NCI-H510A (cell line): ENCODE measurements at places on chromosomes 1 and 21.

DNA sequence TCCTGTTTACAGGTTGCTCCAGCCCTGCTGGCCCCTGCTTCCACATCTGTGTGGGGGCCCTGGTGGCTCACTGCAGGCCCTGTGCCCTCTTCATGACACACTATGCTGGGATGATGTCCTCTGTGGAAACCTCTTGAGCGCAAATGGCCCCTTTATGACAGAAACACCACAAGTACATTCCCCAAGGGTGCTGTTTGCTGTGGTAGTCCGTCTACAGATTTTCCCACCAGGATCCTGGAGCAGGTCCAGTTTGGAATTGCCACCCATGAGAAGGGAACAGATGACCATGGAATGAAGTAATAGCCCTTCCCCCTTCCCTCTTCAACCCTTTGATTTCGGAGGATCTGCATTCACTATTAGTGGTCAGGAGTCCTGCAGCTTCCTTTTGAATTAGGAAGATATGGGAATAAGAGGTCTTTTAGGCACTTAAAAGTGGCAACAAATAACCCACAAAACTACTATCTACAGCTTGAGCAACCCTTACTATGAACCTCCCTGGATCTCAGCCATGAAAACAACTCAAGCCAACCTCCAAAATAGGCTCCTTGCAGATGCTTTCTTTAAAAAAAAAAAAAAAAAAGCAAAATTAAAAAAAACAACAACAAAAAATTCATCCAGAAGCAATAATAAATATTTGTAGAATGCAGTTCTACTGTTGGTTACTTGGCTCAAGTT, 121.9 kb upstream of the TSPAN2 start:
- DNase-seq = no peak

- DNase-seq = no peak
Observed at GRCh38 chr1:160858507-160858906, 4.2 kb downstream of the CD244 start.

DNA sequence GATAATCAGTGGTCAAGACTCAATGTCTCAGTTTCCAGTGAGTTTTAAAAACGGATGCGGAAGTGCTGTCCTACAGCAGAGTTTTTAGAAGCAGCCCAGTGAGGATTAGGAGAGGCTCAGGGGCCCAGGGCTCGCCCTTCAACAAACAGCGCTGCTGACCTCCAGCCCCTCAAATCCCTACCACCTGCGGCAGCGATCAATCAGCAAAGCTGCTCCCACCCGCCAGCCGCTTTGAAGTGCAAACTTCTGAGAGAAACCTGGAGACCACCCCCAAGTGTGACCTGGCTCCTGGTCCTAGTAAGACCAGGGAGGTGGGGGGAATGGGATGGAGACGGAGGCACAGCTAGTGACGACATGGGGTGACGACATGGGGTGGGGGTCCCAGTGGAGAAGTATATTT, 14.4 kb downstream of the ZBTB17 start:
- DNase-seq = no peak

DNA sequence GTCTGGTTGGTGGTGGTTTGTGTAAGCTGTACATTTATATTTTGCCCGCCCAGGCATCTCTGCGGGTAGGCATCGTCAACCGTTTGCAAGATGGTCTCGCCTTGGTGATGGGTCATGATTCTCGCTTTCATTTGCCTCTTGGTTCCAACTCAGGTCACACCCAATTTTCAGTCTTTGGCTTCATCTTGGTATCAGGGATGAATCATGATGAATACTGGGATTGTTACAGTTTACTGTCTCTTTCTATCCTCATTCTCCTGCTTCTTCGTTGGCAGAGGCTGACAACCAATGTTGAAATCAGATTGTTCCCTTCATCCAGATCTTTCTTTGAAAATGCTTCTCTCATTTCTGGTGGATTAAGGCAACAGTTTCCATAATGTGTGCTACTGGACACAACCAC, 129.7 kb upstream of the KAZN start:
- DNase-seq = no peak

DNA sequence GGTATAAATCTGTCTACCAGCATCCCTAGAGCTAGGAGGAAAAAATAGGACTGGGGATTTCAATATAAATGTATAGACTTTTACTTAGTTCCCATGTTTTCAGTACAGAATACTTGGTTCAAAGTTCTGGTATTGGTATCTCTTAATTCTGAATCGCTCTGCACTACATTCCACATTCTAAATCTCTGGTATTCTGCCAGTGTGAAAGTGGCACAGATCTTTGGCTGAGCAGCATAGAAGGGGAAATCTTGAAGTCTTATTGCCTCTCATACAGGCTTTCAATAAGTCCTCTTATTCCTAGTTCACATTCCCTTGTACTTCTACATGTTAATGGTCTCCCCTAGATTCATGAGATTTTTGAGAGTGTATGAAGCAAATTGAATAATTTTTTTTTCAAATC, 74.0 kb upstream of the HSPA13 start:
- DNase-seq = no peak

- no peak for DNase-seq
Observed at GRCh38 chr1:119228335-119229080, 88.1 kb upstream of the WARS2 start.

- no peak for DNase-seq
Observed at GRCh38 chr1:205582046-205582445, 49.8 kb downstream of the ELK4 start.

DNA sequence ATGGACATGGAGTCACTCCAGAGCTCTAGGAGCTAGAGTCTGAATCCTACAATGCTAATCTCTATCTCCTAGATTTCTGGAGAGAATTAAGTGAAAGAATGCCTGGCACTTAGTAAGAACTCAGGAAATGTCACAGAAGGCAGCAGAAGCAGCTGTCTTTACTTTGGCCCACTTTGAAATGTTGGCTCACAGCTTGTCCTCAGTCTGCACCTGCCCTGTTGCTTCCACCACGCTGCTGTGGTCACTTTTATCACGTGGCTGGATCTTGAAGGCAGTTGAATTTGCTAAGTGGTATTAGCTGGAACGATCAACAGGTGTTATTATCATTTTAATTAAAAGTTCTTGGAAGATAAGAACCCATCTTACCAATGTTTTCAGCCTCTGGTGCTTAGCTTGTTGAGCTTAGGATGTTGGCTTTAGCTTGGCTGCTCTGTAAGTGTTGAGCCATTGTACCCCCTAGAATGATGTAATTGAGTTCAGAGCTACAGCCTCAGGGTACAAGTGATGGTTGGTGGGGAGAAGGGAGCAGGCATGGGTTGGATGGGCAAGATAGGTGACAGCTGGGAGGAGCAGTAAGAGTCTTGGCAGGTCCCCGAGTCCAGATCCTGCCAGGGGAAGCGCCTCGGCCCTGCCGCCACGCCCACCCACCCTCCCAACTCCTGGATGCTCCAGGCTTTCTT, 41.9 kb upstream of the EPS8L3 start:
- DNase-seq = peak; percentile 58

GRCh38 chr1:197519741-197520334, 251.8 kb downstream of the CRB1 start:
- DNase-seq = no peak

DNA sequence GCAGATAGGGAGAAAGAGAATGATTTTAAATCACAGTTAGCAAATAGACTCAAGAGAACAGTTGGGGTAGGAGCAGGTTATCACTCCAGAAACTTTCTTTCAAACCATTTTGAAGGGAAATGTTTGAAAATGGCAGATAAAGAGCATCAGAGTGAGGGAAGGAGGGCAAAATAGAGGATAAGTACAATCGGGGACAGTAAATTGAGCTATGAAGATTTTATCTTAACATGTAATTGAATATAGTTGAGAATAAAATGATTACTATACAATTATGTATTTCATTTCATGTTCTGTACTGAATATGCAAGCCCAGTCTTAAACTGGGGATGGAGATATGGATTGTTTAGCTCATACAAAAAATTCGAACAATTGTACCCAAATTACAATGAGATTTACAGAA, 54.0 kb downstream of the MAP10 start:
- no peak for DNase-seq

- peak; percentile 100 for DNase-seq
Observed at GRCh38 chr1:39720094-39720999, 18.3 kb upstream of the PPIE start.

- no peak for DNase-seq
Observed at GRCh38 chr1:181259026-181259745, 170.7 kb downstream of the IER5 start.

DNA sequence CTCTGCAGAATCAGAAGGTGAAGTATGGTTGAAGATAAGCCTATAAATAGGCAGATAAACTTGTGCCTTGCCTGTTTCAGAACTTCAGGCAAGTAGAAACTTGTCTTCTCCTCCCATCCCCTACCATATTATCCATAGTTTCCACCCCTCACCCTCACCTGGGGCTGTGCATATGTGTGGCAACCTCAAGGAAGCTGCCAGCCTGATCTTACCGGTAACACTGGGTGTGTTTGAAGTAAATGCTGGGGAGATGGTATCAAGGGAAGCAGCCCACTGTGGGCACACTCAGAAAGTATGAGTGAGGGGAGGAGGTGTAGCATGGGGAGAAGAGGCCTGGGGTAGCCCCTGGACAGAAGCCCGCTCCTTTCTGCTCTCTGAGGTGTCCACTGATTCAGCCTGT, 14.5 kb downstream of the VANGL2 start:
- DNase-seq = no peak

DNA sequence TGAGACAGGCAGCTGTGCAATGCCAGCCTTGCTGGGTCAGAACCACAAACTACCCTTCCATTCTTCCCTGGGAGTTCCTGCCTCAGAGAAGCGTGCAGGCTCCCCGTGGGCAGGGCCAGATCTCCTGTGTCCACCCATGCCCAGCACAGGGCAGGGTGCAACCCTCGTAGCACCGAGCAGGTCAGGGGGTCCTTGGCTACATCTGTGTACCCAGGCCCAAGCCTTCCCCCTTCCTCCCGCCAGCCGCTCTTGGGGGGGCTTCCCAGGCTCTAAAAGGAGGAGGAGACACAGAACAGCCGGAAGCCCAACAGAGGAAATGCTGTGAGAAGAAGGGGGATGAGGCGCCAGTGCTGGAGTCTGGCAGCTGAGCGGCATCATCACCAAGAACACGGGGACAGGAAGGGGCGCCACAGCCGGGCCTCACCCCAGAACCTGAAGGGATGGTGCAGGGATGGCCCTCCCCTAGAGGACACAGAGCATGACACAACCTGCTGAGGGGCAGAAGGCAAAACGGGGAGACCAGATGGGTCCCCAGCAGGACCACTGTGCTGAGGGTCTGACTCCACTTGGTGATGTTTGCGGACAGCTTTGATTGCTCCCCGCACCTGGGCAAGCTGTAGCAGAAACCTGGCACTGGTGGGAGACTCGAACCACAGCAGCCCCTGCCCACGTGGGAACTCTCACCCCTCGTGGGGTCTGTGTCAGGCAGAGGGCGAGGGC, 233.2 kb downstream of the NPHP4 start:
- DNase-seq = no peak

GRCh38 chr1:153343811-153344717, 4.6 kb downstream of the PGLYRP4 start:
- DNase-seq = no peak

DNA sequence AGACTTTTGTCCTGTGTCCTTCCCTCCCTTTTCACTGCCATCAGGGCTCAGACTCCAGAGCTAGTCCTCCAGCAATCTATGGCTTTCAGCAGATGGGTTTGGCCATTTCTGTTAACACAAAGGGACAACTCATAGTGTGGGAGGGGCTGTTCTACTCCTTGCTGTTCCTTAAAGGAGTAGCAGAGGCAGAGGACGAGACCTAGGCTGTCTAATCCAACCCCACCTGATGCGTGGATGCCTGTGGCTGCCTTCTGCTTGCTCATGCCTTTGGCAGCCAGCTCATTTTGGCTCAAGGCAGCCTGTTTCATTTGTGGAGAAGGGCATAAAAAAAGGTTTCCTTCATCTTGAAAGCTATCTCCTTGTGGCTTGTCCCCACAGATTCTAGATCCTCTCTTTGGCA, 27.0 kb downstream of the MFSD2A start:
- no peak for DNase-seq

- DNase-seq = no peak
Observed at GRCh38 chr1:106178791-106179190, 877.7 kb upstream of the PRMT6 start.

DNA sequence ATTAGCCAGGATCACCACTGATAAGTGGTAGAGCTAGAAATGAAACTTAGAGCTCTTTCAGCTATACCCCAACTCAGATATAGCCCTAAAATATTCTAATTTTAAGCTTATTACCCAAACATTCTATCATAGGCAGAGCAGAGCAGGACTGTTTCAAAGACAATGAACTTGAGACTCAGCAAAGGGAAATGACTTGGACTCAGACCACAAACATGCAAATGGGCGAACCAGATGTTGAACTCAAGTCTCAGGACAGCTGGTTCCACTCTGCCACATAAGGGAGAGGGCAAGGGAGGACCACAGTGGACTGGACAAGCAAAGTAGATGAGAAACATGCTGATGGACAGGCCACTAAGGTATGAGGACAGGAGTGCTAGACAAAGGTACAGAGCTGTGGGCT, 315.3 kb downstream of the OMA1 start:
- DNase-seq = no peak

DNA sequence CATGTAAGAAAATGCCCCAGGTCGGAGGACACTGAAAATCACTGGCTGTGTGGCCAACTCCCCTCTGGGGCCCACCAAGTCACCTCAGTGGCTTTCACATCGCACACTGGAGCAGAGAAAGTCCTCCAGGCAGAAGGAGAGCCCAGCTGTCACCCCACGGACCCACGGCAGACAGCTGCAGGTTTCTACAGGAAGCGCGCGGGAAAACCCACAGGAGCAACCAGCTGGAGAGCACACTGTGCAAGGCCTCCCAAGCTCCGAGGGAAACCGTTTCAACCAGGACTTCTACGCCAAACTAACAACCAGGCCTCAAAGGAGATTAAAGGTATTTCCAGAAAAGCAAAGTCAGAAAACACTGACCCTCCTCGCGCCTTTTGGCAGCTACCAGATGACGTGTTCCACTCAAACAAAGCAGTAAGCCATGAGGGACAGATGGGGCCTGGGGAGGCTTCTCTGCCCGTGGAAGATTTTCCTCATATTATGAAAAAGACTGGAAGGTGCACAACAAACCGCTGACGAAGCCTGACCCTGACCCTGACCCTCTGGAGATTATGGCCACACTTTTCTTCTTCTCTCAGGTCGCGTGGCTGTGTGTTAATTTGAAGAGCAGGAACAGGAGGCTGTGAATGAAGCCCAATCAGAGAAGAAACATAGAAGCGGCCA, 21.0 kb downstream of the WDR4 start:
- no peak for DNase-seq

DNA sequence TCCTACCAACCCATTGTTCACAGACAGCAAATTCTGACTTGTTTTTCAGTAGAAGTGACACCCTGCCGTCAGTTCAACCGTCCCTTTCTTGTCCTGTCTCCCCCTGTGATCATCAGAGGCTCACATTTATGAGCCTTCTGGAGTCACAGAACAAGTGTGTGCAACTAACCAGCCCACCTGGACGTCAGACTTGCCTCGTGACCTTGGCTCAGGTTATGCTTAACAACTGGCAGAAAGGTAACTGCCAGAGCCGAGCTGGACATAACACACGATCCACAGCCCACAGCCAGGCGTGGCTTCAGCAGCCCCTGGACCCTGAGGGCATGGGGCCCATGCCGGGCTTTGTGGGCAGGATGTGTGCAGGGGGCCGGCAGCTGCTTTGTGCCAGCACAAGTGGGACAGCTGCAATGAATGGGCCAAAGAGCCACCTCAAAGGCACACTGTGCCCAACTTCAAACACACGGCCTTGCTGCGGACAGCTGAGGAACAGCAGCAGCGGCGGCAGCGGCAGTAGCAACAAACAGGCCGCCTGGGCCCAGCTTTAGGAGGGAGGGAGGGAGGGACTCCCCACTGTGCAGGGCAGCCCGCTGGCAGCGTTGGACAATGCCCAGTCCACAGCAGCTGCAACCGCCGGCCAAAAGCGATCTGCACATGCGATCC, 103.9 kb downstream of the ZBTB18 start:
- DNase-seq = no peak

GRCh38 chr1:117985973-117986372, 56.4 kb downstream of the WDR3 start:
- no peak for DNase-seq

- no peak for DNase-seq
Observed at GRCh38 chr1:227726924-227727599, 8.0 kb downstream of the JMJD4 start.
